Right atrium auricular region (tissue), 2 donors: ENCODE measurements at places on chromosomes 7 and 10. TPM values are rescaled to one million over a fixed set of nuclear protein-coding genes. Genes with fewer than 3 reads are reported as not detected.

The GPR37 gene
- total RNA-seq = not detected

The HIBADH gene
- total RNA-seq = 42.0 TPM

The GARS1 gene
- 35.5 TPM for total RNA-seq

The CXCL12 gene
- 53.8 TPM for total RNA-seq

The CLDN3 gene
- total RNA-seq = not detected

The PMS2 gene
- total RNA-seq = 5.3 TPM

The DENND11 gene
- total RNA-seq = 10.6 TPM

The ATXN7L1 gene
- total RNA-seq = 3.2 TPM

The AFAP1L2 gene
- total RNA-seq = 6.3 TPM

The GDF2 gene
- 0.16 TPM for total RNA-seq

The KIAA1217 gene
- 33.3 TPM for total RNA-seq

The MOGAT3 gene
- not detected for total RNA-seq

- DNase-seq = no peak
These were observed 3.6 kb upstream of the MTPN start for GRCh38 chr7:135980665-135981180.

DNA sequence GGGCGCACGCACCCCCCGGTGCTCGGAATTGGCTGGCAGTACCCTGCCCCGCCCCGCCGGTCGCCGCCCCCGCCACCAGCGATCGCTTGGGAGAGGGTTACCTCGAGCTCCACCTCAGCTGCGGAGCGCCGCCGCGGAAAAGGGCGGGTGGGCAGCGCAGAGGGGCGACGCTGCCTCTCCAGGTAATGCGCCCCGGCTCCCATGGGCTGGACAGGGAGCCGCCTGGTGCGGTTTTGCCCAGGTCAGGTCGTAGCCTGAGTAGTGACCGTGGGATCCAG is 1.3 kb downstream of the PFKFB3 start:
- no peak for DNase-seq

- no peak for DNase-seq
These were observed 84.1 kb downstream of the PTPRE start for GRCh38 chr10:127990846-127991542.

DNA sequence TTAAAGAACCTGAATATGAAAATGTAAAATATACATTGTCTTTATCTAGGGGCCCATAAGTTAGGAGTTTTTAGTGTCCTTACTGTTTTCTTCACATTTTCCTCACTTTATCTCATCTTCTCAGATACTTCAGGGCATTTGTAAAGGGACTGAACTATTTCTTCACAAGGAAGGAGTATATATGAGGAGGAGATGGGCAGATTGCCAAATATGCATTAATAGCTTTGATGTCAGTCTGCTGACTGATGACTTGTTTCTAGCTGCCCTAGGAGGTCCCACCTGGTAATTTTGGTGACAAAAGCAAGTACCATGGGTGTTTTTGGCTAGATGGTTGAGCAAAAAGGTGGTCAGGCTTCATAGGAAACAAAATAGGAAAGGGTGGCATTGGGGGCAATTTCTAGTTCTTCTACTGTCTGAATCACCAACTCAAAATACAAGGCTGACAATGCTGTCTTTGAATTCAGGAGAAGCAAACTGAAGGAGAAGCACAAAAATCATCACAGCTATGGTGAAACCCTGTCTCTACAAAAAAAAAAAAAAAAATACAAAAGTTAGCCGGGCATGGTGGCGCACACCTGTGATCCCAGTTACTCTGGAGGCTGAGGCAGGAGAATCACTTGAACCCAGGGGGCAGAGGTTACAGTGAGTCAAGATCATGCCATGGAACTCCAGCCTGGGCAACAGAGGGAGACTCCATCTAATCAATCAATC is 10.4 kb upstream of the STRIP2 start:
- no peak for DNase-seq

- DNase-seq = no peak
These were observed 17.2 kb downstream of the CRHR2 start for GRCh38 chr7:30665043-30665442.

GRCh38 chr10:13712837-13713581 is 126.2 kb downstream of the PRPF18 start:
- DNase-seq = peak; percentile 90

- DNase-seq = no peak
These were observed 6.1 kb downstream of the GSTO2 start for GRCh38 chr10:104274762-104275721.

DNA sequence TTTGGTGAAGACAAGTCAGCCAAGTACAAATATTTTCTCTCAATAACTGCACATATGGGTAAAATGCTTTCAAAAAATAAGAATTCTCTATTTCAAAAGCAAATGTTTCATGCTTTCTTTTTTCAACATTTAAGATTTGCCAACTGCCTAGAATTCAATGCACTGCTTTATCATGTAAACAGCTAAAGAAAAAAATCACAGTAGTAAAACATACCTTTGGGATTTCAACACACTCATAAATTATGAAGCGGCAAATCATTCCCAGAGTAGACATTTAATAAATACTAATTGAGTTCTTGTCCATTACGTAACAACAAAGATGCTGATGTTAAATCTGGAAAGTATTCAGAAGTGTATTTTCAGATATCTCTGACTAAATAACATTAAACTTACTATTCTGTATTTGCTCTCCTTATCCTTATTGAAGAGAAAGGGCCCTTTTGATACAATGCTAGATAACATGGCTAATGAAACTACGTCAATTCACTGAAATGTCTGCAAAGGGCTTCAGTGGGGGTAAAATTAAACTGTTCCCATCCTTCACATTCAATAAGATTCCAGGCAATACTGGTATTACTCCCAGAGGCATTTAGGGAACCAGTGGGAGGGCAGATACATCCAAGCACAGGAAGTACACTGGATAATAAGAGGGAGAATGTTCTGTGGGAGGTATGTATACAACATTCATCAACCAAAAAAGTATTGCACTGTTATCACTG is 13.9 kb downstream of the NAPEPLD start:
- DNase-seq = no peak

GRCh38 chr10:53432035-53432434 is 659.5 kb upstream of the MBL2 start:
- DNase-seq = no peak

DNA sequence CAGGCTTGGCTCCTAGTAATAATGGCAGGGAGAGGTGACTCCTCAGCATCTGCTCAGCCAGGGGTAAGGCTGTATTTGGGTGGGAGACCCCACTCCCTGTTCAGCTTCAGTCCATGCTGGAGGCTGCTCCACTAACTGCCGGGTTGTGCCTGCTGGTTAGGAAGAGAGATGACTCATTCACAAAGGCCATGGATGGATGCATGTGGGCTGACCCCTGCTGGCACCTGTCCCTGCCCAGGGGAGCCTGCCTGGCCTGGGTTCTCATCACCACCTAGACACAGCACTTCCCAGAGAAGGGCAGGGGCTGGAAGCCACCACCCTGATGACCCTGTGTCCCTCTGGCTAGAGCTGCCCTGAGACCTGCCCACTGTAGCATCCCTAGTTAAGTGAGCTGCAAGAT is 59.0 kb downstream of the VSTM4 start:
- DNase-seq = no peak

GRCh38 chr10:107966826-107967225 is 802.3 kb upstream of the SORCS1 start:
- DNase-seq = no peak

GRCh38 chr7:50665403-50666123 is 100.4 kb upstream of the DDC start:
- no peak for DNase-seq

- DNase-seq = no peak
These were observed 3.2 kb upstream of the CHRM2 start for GRCh38 chr7:136865236-136865635.

DNA sequence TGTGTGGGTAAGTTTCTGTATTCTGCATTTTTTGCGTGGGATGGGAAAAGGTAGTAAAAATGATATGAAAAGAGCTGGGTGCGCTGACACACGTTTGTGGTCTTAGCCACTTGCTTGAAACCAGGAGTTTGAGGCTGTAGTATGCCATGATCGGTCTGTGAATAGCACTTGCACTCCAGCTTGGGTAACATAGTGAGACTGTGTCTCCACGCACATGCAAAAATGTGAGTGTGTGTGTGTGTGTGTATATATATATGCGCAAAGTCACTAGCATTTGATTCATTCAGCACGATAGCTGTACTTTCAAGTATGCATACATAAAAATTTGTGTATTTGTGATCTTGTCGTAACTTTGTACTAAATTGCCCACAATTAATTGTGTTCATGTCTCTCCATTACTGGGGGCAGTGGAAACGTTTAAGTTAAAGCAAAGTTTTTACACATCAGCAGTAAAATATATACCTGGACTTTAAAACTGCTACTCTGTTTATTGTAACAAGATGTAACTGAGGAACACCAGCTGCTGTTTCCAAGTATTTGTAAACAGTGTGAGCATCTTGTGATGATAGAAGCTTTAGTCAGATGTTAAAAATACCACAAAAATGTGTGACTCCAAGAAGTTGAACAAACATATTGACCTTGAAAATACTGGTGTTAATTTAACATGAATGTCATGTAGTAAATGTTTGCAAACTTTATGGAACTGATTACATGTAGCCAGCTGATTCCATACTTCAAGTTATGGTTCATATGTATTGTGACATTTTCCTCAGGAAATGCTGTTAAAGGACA is 1.6 kb downstream of the ZRANB1 start:
- no peak for DNase-seq

- no peak for DNase-seq
These were observed 254.3 kb upstream of the NPVF start for GRCh38 chr7:25482631-25483030.

DNA sequence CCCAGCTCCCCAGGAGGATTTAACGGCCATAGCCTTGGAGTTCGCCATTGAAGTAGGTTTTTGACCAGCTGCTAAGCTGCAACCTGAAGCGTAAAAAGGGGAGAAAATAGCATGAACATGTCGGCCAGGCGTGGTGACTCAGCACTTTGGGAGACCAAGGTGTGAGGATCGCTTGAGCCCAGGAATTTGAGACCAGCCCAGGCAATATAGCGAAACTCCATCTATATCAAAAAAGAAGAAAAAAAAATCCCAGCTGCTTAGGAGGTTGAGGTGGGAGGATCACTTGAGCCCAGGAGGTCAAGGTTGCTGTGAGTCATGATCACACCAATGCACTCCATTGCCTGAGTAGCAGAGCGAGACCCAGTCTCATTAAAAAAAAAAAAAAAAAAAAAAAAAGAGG is 32.2 kb upstream of the MCU start:
- DNase-seq = no peak

GRCh38 chr7:3953133-3953532 is 652.1 kb downstream of the SDK1 start:
- no peak for DNase-seq

GRCh38 chr7:145497911-145498525 is 618.6 kb upstream of the CNTNAP2 start:
- DNase-seq = no peak

- peak; percentile 50 for DNase-seq
These were observed 166.3 kb upstream of the RNF32 start for GRCh38 chr7:156474241-156474743.

DNA sequence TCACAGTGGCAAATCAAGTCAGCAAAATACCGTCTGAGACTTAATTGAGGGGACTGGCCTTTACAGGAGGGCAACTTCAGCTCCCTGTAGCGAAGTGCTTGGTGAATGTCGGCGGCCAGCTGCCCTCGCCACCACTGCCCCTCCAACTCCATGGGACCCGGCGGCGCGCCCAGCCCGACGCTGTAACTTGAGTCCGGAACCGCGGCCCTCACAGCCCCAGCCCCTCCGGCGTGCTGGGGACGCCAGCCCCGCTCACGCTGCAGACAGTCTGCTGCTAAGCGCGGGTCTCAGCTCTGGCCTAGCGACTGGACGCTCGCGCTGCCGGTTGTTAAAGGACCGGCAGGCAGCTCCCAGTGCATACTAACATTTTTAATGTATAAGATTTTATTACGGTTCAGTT is 113.4 kb upstream of the NUPR2 start:
- peak; percentile 18 for DNase-seq

- no peak for DNase-seq
These were observed 277.1 kb upstream of the POM121L12 start for GRCh38 chr7:52758356-52758755.

GRCh38 chr10:110774069-110775019 is 97.4 kb upstream of the PDCD4 start:
- DNase-seq = no peak

DNA sequence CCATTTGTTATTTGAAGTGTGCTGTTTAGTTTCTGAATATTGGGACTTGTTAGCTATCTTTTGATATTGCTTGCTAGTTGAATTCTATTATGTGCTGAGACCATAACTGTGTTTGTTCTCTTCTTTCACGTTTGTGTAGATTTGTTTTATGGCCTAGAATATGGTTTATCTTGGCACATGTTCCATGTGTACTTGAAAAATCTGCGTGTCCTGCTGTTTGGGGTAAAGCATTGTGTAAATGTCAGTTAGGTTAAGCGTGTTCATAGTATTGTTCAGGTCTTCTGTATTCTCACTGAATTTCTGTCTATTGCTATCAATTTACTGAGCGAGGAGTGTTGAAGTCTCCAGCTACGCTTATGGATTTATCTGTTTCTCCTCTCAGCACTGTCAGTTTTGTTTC is 19.4 kb downstream of the MMP21 start:
- no peak for DNase-seq

DNA sequence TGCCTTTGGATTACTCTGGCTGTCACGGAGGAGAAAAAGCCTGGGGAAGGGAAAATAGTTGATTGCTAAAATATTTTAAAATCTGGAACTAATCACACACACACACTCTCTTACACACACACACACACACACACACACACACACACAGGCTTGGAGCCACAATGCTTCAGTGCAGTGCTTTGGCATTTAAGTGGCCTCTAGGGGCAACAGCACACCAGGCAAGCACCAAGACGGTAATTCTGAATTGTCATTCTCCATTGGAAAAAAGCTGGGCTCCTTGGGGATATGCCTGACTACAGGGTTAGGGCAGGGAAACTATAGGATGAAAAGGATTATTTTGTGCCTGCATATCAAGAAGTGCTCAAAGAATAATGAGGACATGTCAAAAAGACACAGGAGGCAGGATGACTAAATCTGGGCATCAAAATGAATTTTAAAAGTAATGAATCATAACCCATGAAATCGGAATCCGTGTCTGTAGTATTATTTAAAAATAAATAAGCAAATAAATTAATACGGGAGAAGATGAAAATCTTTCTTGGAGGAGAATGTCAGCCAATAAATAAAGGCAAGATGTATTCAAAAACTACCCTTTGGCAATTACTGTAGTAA is 30.4 kb upstream of the DDC start:
- no peak for DNase-seq

DNA sequence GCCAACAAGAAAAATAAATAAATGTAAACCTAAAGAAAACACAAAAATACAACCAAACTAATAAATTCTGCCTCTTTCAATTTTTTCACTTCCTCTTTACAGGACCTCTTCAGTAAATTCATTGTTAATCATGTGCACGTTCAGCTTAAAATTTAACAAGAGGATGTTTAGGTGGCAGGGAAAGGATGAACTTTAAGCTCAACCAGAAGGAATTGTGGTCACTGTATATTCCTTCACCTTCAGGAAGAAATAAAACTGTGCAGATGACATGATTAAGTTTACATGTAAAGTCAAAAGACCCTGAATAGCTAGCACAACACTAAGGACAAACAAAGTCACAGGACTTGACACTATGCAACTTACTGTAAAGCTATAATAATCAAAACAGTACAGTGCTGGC is 33.0 kb downstream of the KIF5B start:
- DNase-seq = no peak
